ENCODE measurements at places on chromosomes 1 and 21.

- DNase-seq, result no peak
These were observed 37.1 kb downstream of the EIF4G3 start for GRCh38 chr1:21139601-21140000.

DNA sequence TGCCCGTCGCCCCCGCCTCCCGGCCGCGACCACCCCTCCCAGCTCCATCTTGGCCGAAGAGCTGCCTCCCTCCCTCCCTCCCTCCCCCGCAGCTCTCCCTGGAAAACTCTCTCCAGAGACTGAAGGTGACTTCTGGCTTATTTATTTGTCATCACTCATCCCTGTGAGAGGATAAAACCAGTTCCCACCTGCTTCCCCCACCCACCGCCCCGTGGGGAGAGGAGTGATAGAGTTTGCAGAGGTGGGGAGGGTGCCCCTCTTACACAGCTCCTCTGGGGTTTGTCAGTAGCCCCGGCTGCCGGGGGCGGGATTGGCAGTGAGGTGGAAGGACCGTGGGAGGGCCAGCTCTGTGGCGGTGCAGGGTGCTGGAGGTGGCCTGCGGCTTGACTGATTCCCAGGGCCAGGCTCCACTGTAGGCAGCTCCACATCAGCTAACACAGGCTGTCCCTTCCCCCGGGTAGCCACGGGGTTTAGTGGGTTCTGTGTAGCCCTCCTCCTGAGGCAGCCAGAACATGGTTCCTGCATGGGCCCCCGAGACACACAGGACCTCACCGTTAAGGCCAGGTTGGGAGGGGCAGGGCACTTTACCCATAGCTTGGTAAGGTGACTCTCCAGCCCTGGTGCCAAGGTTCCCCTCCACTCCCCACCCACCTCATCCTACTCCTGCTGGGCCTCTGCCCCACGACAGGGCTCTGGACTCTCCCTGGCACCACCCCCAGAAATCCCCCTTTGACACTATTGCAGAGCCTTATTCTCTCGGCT lies 62.2 kb downstream of the ELK4 start:
- DNase-seq, result no peak

DNA sequence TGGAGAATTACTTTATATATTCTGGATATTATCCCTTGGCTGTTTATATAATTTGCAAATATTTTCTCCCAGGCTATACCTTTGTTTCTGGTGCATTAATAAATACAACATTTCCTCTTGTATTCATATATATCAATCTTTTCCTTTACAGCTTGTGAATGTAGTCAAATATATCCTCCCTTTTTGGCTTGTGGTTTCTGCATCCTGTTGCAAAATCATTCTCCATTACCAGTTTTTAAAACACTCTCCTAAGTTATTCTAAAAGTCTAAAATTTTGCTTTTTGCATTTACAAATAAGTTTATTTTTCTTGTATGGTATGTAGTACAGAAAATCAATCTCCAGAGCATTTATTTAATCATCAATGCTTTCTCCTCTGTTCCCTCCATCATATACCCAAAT lies 909.4 kb downstream of the ADGRL2 start:
- DNase-seq, result no peak

- DNase-seq, result no peak
These were observed 1.6 kb downstream of the NRIP1 start for GRCh38 chr21:15063081-15063813.

- DNase-seq, result no peak
These were observed 125.9 kb downstream of the HFM1 start for GRCh38 chr1:91278754-91279153.

GRCh38 chr1:157137408-157138219 lies 581 bp downstream of the ETV3 start:
- DNase-seq, result no peak

GRCh38 chr1:223331929-223332328 lies 32.0 kb downstream of the SUSD4 start:
- no peak for DNase-seq

- no peak for DNase-seq
These were observed 72.3 kb downstream of the CAMK2N1 start for GRCh38 chr1:20413776-20414140.

GRCh38 chr21:41926117-41926806 lies 27.6 kb downstream of the C2CD2 start:
- DNase-seq, result peak; percentile 68

DNA sequence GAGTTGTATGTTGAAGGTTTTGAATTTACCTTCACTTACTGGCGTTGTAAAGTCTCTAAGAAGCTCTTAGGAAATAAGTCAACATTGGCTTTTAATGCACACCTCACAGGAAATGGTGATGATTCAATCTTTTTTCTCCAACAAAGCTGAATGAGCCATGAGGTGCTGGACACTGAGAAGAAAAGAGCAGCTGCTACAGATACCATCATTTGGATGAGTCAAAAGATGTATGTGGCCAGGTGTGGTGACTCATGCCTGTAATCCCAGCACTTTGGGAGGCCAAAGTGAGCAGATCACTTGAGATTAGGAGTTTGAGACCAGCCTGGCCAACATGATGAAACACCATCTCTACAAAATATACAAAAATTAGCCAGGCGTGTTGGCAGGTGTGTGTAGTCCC lies 3.3 kb upstream of the IL23R start:
- no peak for DNase-seq

- no peak for DNase-seq
These were observed 53.4 kb downstream of the RPS6KA1 start for GRCh38 chr1:26582836-26583460.

GRCh38 chr1:214458541-214458940 lies 92.9 kb downstream of the PTPN14 start:
- DNase-seq, result no peak

DNA sequence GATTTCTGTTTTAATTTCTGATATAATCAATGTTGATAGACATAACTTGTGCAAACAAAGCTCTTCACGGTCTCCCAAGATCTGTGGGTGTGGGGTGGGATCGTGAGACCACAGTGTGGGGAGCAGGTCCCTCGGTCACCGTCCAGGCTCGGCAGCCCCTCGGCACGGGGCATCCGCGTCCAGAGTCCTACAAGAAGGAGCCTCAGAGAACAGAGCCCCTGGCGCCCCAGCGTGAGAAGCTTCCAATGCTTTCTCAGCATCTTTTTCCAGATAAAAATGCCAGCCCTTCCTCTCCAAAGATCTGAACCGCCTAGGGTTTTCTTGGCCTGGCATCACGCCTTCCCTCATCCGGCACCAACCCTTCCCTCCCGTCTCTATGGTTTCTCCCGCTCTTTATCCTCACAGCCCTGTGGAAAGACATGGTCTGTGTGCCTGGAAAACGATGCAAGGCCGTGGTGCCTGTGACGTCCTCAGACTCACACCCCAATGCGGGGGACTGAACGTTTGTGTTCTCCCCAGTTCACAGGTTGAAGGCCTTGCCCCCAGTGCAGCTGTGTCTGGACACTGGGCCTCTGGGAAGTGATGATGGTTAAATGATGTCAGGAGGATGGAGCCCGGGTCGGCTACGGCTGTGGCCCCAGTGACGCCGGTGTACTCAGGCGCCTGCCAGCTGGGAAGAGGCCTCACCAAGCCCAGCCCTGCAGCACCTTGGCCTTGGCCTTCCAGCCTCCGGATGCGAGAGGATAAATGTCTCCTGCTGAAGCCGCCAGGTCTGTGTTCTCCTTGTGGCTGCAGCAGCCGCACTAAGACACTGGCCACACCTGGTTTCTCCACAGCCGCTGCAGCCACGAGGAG lies 45.9 kb upstream of the COL6A2 start:
- no peak for DNase-seq

GRCh38 chr1:44670751-44671640 lies 3.3 kb downstream of the TMEM53 start:
- no peak for DNase-seq

DNA sequence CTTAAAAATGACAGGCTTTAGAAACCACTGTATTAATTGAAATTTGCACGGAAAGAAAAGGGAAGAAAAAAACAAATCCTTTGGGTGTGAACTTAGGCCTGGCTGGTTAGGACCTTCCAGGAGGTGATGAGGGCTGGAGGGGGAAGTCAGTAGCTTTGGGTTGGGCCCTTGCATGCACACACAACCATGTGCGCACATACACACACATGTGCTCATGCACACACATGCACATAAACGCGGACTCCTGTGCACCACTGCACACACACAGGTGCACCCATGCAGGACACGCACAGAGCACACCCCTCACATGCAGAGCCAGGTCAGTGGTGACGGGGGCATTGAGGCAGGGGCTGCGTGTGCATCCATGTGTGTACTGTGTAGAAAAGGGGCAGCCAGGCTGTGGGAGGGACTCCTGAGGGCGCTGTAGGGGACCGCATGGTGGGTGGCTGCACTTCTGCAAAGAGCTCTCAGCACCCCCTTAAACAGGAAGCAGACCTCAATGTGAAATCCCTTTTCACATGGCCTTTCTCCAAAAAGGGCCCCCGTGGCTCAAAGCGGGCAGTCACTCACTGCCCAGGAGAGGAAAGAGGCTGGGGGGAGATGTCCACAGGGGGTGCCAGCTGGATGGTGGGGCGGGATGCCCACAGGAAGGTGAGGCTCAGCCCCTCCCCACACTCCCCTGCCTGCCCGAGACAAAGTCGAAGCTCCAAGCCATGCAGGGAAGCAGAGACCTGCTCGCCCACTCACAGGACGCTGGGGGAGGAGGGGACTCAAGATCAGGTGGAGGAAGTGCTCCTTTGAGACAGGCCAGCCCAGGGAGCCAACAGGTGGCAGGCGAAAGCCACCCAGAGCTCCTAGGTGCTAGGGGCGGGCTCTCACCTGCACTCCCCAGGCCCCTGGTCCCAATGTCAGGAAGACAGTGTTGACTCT lies 95.2 kb downstream of the ITPKB start:
- DNase-seq, result no peak

DNA sequence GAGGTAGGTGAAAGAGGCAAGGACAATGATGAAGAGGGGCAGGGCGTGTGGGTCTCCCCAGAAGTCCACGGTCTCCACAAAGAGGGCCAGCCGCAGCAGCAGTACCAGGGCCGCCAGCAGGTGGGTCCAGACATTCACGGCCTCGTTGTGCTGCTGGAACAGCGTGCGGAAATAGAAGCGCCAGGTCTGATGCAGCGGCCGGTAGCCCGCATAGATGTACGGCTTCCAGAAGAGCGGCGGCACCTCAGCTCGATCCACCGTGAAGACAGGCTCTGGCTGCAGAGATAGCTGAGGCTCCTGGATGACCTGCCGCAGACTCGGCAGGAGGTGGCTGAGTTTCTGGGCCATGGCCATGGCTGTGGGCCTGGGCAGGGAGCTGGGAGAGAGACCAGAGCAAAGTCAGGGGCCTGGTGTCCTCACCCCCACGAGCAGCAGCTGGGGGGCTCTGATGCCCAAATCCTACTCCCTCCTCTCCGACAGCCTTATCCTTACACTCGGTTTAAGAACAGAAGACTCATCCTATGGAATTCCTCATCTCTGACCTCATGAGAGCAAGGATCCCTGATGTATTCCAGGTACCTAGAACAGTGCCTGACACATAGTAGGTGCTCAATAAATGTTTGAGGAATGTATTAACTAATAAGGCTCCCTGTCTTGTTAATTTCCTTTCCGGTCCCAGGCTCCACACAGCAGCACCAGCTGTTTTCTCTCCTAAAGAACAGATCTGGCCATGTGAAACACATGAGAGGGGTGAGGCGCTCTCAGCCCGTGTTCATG lies 4.4 kb upstream of the AUNIP start:
- DNase-seq, result no peak

GRCh38 chr1:235875036-235875597 lies 8.4 kb upstream of the LYST start:
- no peak for DNase-seq

- no peak for DNase-seq
These were observed 19.9 kb upstream of the TMEM39B start for GRCh38 chr1:32052887-32053286.

DNA sequence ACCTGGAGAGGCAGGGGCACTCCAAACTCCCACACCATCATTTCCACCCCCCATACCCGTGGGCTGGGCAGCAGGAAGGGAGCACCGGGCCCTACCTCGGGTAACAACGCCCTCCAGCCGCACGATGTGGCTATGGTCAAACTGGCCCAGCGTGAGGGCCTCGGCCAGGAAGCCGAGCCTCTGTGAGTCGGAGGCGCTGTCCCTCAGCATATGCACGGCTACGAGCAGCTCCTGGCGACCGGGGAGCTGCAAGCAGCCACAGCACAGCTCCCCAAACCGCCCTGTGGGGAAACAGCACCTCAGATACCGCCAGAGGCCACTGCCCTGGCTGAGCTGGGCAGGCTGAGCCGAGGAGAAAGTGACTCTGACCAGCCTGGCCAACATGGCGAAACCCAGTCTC lies 29.2 kb downstream of the CDCA8 start:
- no peak for DNase-seq

DNA sequence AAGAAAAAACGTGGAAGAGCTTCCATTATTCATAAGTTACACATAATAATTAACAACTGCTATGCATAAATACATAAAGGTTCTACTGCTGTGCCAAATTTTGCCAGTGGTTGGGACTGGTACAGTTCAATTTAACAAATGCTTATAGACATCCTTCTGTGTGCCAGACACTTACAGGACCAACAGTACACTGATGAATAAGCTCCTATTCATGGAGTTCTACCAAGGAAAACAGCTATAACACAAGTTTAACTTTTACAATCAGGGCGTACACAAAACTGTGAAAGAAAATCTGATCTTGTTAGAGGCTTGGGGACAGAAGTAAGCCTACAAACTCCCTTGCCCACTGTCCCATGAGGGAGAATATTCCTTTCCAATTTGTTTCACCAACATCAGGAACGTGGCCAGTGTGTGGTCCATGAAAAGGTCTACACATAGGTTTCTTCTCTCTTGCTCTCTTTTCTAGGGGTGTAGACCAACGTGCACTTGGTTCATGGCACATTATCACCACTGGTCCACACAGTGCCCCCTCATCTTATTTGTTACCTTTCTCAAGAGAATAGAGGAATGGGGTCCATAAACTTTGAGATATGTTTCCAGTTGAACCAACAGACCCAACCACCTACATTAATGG lies 10.1 kb downstream of the NRIP1 start:
- no peak for DNase-seq

GRCh38 chr21:38300141-38300578 lies 43.4 kb downstream of the KCNJ15 start:
- DNase-seq, result no peak

DNA sequence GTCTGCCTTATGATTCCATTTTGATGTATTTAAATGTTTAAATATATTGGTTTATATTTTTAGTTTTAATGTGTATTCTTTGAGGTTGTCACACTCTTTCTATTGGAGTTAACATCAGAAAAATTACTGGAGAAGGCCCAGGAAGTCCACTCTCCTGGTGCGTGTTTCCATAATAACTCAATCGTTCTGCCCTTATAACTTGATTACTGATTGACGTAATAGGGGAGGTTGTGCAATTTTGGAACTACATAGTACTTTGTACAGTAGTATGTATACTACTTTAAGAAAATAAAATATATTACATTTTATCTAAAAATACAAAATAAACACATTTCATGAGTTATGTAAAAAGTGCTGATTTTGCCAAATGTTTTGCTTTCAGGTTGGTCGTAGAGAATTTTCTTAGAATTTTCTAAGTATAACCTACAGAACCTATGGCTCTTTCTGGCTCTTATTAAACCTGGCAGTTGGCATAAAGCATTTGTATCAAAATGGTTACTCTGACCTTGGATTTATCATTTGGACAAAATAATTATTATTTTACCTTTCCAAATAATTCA lies 5.7 kb downstream of the PLA2G4A start:
- DNase-seq, result no peak

Measured in hematopoietic multipotent progenitor cell (in vitro differentiated cells).